Stimulated activated CD8-positive, alpha-beta memory T cell treated with anti-CD3 and anti-CD28 coated beads, Interleukin-15, amount 100 ng/mL, for 24 hours (primary cell): ENCODE measurements at places on chromosomes 2 and 18.

GRCh38 chr18:75198036-75198435 lies 10.9 kb downstream of the PTGR3 start:
- DNase-seq, result no peak

GRCh38 chr18:39184176-39184575 lies 1618.6 kb upstream of the CELF4 start:
- DNase-seq, result no peak

DNA sequence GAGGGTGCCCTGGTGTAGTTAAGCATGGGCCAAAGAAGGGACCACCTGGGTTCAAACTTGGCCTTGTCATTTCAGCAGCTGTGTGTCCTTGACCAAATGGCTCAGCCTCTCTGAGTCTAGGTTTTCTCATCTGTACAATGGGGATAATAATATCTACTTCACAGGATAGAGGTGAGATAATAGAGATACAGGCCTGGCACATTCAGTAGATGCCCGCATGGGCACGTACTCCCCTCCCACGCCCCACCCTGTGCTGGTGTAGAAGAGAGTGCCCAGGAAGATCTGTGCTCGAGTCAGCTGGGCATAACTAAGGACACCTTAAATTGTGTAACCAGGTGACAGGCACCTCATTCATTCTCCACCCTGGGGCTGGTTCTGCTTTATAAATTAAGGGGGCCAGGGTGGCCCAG lies 8.4 kb upstream of the TMEM185B start:
- no peak for DNase-seq

DNA sequence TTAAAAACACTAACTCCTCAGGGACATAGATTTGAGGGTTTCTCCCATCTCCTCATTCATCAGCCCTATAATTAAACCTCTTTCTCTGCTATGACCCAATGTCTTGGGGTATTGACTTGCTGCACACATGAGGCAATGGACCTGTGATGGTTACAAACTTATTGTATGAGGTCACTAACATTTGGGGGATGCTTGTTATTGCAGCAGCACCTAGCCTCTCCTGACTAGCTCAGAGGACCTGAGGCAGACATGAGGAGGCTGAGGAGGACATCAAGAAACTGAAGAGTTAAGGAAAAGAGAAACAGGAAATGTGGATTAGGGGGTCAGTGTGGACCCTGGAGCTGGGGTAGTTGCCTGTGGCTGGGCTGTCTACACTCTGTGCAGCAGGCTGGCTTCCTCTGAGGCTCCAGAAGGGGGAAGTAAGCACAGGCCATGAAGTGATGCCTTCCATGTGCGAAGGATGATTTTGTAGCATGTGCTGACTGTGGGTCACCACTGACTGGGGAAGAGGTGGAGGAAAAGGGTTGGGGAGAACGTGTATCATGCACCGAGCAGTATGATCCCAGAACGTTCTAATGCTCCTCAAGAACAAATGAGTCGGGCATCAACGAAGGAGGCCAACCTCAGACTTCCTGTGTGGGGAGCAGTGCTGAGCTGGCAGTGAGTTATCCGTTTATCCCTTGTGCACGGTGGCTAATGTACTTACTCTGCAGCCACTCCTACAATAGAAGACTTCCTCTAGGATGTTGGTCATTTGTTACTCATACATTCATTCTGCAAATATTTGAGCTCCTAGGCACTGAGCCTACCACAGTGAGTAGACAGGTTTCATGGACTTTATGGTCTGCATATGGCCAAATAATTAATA lies 42.1 kb upstream of the RFX8 start:
- no peak for DNase-seq

GRCh38 chr2:53964987-53965687 lies 5.7 kb downstream of the PSME4 start:
- no peak for DNase-seq

GRCh38 chr18:424668-425067 lies 75.8 kb downstream of the COLEC12 start:
- no peak for DNase-seq

DNA sequence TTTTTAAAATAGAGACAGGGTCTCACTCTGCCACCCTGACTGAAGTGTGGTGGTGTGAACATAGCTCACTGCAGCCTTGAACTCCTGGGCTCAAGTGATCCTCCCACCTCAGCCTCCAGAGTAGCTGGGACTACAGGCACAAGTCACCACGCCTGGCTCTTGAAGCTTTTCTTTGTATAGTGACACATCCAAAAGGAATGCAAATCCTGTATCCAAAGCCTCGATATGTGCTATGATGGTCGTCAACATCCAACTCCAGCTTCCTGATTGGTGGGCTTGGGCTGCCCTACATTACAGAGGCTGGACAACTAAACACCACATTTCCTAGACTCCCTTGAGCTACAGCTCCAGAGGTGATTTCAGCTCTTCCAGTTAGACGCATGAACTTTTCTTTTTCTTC lies 101.7 kb upstream of the PGAP1 start:
- DNase-seq, result no peak

GRCh38 chr2:104977958-104978357 lies 59.9 kb upstream of the MRPS9 start:
- DNase-seq, result no peak

DNA sequence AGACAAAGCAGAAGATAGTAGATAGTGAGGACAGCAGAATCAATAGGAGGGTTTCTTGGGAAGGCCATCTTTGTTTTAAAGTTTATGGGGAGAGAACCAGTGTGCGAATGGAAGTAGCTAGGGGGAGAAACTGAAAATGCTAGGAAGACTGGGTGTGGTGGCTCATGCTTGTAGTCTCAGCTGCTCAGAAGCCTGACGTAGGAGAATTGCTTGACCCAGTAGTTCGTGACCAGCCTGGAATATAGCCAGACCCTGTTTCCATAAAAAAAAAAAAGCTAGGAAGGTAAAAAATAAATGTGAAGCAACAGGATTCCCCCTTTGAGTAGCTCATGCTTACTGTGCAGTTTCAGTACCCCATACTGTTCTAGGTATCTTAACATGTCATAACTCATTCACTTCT lies 19.2 kb upstream of the DRC1 start:
- no peak for DNase-seq

- DNase-seq, result no peak
Observed at GRCh38 chr2:234309431-234309830, 187.4 kb downstream of the ARL4C start.

DNA sequence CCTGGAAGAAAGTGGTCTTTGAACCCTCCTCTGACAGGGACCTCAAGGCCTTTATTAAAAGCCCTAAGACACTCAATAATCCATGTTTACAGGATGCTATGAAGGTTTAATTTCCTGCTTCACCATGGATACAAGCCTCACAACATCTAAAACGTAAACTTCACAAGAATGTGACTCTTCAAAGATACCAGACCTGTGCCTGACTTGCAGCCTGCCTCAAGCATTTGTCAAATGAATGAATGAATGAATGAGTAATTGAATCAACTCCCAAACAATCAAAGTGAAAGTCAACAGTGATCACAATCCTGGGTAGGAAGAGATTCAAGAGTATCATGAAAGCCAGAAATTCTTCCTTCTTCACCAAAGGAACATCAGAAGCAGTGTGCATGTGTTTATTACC lies 30.4 kb downstream of the KLF7 start:
- no peak for DNase-seq

GRCh38 chr2:20496076-20496872 lies 49.4 kb downstream of the RHOB start:
- no peak for DNase-seq

GRCh38 chr2:158178646-158179045 lies 77.0 kb downstream of the UPP2 start:
- no peak for DNase-seq

DNA sequence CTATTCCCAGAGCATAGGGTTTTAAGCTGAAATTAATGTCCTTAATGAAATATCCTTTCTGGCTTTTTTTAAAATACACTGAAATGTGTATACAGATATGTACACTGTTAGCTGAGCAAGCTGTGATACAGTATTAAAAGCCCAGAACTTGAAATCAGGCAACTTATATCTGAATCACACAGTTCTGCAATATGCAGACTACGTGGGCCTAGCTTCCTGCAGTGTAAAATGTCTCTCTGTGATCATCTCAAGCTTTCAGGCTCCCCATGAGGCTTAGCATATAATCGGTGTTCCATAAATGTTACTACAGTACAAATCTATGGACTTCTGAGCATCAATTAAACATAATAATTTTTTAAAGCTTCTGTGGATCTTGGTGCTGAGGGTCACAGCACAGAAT lies 8.2 kb downstream of the FBXO15 start:
- DNase-seq, result no peak

DNA sequence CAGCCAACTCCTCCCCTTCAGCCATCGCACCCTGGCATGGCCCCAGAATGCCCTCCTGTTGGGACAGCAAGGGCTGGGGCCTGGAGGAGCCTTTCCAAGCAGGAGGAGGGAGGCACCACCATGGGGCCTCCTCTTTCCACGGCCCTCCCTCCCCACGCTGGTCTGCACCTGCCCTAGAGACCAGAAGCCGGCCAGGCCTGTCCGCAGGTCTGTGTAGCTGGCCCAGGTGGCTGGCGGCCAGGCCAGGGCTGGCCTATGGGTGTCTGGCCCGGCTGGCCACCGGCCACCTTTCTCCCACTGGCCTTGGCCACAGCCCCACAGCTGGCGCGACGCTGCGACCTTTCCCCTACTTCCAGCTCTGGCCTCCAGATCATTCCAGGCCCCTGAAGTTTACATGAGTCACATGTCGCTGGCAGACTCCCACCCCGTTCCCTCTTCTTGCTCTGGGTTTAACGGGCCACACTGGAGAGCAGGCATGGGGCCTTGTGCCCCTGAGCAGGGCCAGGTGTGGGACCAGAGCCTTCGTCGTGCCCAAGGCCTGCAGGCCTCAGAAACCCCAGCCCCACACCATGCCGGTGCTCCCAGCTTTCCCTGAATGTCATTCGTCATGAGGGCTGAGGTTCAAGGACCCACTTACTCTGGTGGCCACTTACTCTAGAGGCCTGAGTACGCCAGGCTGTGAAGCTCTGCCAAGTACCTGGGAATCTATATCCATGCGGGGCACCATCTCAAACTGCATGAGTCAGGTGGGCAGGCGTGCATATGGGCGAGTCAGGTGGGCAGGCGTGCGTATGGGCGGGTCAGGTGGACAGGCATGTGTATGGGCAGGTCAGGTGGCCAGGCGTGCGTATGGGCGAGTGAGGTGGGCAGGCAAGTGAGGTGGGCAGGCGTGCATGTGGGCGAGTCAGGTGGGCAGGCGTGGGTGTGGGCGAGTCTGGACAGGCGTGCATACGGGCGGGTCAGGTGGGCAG lies 33.3 kb upstream of the KLF11 start:
- DNase-seq, result no peak

DNA sequence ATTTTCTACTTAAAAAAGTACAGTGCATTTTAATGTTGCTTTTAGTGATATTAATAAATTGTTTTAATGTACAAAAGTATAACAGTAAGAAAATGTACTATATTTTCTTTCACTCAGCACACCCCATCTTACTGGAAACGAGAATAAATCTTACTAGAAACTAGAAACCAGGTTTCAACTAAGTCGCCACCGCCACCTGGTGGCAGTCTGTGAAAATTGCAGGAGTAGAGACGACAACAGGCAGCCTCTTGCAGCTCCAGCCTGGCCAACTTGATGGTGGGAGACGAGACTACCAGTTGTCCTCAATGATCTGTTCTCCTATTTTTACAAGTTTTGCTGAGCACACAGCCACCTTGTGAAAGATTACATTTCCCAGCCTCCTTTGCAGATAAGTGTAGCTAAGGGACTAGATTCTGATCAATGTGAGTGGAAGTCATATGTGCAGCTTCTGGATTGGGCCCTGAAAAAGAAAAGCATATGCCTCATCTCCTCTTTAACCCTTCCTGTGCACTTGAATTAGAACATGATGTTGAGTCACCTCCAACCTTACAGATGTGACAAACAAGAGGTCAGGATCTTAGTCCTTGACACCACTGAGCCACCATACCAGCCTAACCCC lies 8.7 kb downstream of the OTOF start:
- peak; percentile 31 for DNase-seq

GRCh38 chr2:197915548-197916265 lies 111.3 kb downstream of the PLCL1 start:
- no peak for DNase-seq

GRCh38 chr18:70328169-70328568 lies 39.3 kb downstream of the SOCS6 start:
- no peak for DNase-seq

DNA sequence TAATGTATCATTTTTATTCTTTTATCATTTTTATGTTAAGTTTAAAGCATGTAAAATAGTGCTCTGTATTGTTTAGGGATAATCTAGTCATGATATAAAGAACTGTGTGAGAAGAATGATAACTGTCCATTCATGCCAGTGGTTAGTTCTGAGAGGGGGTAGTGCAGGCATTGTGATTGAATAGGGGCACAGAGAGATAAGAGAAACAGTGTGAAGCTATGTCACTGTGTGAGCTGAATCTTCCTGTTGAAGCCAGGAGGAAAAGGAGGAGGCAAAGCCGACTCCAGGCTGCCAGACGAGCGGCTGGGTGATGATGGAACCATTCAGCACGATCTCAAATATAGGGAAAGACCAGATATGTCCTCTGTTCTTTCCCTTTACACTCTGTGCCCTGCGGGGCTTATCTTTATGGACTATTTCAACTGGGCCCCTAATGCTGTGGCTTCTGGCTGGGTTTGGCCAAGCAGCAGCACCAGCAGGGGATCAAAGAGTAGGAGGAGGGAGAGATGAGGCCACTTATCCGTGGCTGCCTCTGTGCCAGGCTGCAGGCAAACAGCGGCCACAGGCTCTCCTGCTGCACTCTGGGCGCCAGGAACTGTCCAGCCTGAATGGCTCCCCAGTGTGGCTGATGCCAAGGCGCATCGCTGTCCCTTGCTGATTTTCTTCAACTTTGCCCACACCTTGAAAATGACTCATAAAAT lies 128.0 kb downstream of the SPP2 start:
- no peak for DNase-seq

DNA sequence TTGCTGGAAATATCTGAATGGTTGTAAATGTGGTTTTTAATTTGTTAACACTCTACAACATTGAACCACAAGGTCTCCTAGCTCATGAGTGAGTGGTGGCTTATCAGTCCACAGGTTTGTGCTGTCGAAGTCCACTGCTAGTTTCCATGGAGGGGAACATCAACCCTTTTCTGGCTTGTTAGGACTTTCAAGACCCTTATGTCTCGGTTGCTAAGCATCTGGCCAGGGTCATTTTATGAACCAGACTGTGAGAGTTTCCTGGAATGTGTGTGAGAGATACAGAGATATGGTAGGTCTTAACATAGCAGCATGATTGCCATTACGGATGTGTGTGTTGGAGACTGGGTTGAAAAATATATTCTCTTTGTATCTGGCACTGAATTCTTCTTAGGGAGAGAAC lies 36.9 kb downstream of the KCNE4 start:
- DNase-seq, result no peak

DNA sequence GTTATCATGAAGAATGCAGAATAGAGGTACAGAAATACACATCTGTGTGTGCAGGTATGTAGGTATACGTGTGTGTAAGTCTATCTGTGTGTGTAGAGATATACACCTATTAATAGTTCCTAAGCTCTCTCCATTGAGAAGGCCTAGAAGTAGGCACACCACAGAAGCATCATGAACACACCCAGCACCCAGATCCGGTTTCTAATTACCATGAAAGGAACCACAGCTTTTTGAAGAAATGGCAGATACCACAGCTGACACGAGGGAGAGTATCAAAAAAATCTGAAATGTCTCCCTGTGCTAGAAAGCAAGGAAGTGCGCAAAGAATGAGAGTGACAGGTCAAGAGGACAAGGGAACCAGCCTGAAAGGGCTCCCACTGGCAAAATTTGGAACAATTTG lies 27.7 kb upstream of the AP1S3 start:
- DNase-seq, result no peak
